NCI-H1048 (cell line): ENCODE measurements at places on chromosomes 2 and 18.

DNA sequence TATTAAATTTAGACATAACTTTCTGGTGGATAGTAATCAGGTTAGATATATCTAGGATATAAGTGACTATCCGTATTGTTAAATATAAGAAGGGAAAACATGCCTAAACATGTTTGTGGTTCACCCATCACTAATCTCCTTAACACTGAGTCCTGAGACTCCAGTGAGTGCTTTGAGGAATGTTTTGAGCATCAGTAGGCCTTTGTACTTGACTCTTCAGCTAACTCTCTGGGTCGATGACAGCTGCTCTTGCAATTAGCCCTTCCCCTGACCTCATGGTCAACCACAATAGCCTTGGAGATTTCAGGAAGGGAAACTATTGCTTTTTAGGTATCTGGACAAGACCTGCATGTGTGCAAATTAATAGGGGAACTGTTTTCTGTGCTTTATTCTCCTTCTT, 716.8 kb downstream of the EPHA4 start:
- DNase-seq = no peak

GRCh38 chr2:178910005-178910404, 102.8 kb upstream of the TTN start:
- DNase-seq = no peak

- DNase-seq = no peak
Observed at GRCh38 chr18:2222270-2223185, 348.8 kb downstream of the METTL4 start.

DNA sequence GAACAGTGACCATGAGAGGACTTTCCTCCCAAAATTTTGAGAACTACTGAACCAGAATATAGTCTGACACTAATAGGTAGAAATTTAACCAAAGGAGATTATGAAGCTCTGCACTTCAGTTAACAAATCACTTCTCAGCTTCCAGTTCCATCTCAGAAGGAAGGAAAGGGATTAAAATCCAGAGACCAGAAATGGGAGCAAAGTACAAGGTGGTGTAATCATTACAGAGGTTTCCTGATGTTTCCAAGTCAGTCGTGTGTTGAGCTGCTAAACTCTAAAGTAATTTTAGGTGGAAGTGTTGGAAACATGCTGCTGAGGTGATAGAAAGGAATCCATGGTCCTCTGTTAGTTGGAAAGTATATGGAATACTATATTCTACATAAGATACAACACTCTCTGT, 10.8 kb downstream of the TYMS start:
- DNase-seq = no peak

DNA sequence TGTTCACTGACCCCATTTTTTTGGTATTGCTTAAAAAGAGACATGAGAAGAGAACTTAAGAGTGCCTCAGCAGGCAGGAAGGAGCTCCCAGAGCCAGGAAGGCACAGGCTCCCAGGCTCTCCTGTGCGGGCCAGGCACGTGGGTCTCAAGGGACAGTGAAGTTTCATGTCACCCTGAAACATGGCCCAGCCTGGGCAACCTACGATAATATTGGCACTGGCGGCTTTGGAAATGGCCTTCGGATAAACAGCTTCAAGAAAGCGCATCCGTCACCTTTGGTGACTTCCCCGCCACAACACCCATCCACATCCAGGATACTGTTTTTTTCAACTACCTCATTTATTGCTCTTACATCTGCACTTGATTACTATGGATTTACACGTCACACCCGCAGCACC, 30.5 kb downstream of the PXDN start:
- DNase-seq = no peak

DNA sequence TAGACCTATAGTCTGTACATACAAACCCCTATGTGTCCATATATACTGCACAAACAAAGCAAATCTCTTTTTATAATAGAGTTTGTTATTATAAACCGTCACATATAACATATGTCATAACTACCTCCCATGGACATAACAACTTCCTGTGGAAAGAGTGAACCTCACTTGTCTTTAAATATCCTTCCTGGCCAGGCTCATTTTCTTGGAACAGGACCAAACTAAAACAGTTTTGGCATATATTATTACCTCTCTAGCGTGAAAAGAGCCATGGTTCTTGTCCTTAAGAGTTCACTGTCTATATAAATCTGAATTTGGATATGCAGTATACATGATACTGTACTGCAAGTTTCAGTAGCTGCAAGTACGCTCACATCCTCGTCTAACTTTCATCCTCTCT, 28.3 kb upstream of the DNAJC27 start:
- no peak for DNase-seq

DNA sequence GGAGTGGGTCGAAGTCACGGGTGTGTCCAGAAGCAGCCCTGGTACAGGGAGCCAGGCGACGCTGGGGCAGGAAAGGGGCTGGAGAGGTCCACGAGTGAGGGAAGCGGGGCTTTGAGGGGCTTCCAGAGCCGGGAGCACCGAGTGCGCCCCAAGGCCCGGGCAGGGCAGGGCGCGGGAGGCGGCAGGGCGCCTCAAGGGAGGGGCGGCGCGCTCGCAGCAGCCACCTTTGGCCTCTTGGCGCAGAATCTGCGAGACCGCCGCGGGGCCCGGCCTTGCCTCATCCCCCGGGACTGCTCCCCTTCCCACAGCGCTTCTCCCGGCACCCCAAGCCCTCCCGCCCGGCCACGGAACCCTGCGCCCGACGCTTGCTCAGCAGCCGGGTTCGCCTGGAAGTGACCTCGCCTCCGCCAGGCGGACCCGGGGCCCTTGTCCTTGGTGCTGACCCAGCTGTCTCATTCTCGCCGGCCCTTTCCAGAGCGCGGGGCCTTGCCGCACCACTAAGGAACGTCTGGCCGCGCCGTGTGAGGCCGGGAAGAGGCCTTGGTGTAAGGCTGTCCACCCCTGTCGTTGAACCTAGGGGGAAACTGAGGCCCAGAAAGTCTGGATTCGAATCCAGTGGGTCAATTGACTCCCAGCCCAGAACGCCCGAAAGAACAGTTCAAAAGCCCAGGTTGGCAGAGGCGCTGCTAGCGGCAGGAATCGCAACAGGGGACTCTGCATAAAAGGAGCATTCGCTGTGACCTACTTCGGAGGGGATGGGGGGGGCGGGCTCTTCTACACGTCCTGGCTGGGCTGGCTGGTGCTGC, 584 bp upstream of the DNER start:
- no peak for DNase-seq

GRCh38 chr2:12604341-12604740, 112.4 kb upstream of the TRIB2 start:
- DNase-seq = no peak

GRCh38 chr2:218833023-218833609, 1.5 kb upstream of the PRKAG3 start:
- DNase-seq = no peak

DNA sequence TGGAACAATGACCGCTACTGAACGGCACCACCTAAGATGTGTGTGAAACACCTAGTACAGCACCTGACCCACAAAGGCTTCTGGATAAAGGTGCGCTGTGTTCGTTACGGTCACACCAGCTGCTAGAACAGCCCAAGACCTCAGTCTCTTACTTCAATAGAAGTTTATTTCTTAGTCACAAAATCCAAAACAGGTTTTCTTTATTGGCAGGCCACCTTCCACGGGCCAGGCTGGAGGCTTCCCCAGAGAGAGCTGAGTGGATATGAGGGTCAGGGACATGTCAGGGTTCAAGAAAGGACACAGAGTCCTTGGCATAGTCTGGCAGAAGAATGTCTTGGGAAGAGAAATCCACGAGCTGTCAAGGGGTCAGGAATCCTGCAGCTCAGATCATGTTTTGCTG, 92.2 kb downstream of the COL6A3 start:
- DNase-seq = no peak

- no peak for DNase-seq
Observed at GRCh38 chr18:50830544-50830943, 10.7 kb upstream of the MRO start.

DNA sequence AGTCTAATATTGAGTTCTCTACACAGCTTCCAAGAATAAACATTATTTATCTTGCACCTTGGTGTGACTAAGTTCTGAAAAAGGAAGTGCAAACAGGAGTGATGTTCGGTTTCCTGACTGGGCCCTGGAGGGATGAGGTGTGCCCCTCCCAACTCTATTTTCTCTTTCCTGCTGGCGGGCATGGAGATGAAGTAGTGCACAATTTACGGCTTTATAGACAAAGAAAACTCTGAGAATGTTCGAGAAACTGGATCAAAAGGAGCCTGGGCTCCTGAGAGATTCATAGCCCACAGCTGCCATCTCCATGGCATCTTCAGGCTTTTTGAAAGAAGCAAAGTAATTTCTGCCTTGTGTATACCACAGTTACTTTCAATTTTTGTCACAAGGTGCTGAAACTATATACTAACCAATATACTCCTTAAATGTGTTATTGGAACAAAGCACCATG, 22.3 kb downstream of the LRATD1 start:
- DNase-seq = no peak

DNA sequence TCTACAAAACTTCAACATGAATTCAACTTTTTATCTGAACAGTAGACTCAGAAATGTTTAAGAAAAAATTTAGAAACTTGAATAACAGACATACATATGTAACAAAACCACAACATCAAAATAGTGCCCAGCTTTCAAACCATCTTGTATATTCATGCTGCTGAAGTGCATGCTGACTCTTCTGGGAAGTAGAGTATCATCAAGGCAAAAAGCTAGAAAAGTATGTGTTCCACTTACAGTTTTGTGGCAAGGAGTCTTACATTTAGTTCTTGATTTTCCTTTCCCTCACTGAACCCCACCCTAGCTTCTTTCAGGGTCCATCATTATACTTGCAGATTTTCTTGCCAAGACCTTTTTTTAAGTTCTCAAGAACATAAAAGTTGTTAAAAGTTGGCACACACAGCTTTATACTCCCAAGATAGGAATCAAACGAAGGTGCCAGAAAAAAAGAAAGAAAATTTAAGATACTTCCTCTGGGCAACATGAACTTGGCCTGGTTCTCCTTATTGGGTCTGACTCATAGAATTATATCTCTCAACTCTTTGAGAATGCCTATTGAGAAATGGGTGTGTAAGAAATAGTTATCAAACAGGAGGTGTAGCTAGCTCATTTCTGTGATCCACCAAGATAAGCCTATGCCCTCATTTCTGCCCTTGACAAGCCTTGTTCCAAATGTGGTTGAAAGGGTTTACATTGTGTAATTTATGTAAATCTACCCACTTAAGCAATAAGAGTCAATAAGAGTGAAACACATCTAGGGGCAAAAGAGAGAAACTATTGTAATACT, 667.6 kb upstream of the ACVR2A start:
- DNase-seq = peak; percentile 52

GRCh38 chr2:173175222-173175621, 99.6 kb downstream of the MAP3K20 start:
- DNase-seq = no peak

DNA sequence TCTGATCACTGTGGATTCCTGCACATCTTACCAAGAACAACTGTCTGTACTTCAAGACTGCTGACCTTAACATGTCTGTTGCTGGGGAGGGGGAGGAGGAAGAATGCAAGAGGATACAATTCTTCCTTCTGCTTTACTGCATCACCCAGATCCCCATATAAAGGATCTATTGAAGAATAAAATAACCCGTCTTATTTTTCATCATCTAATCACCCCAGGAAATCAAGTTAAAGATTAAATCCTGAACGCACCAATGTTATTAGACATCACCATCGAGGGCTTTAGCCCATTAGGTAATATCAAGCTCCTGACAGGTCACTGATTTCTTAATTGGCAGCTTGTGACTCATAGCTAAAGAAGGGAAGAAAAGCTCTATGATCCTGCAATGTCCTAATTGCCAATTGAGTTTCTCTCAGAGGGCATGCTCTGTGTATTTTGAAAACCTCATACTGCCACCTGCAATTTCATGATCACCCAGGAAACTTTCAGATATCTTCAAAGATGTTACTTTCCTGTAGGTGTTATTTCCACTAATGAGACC, 75.4 kb upstream of the KCNE4 start:
- no peak for DNase-seq
